NCI-H460 (cell line): ENCODE measurements at places on chromosomes 11 and 22. TPM values are rescaled to one million over a fixed set of nuclear protein-coding genes. Genes with fewer than 3 reads are reported as not detected.
A peak's percentile ranks its signal among the peaks of the same experiment; 100 is the strongest.

SOX10 gene
- not detected in 2 replicates for total RNA-seq

OR5J2 gene
- not detected in 2 replicates for total RNA-seq

TECTA gene
- not detected in 2 replicates for total RNA-seq

OR10S1 gene
- total RNA-seq = not detected in 2 replicates

DDTL gene
- 0.84 TPM in 1 of 2 replicates, not detected in the other for total RNA-seq

KCNQ1OT1 gene
- total RNA-seq = 0.49 and 0.72 TPM in 2 replicates

C11orf87 gene
- not detected in 2 replicates for total RNA-seq

- no peak for DNase-seq
Measured at GRCh38 chr22:22030493-22031182, 48.1 kb upstream of the TOP3B start.

- no peak for DNase-seq
Measured at GRCh38 chr11:67606093-67606491, 644 bp upstream of the NDUFV1 start.

- DNase-seq = no peak
Measured at GRCh38 chr11:61697078-61697502, 16.9 kb downstream of the DAGLA start.

- DNase-seq = no peak
Measured at GRCh38 chr11:95788921-95789505, 569 bp downstream of the FAM76B start.

DNA sequence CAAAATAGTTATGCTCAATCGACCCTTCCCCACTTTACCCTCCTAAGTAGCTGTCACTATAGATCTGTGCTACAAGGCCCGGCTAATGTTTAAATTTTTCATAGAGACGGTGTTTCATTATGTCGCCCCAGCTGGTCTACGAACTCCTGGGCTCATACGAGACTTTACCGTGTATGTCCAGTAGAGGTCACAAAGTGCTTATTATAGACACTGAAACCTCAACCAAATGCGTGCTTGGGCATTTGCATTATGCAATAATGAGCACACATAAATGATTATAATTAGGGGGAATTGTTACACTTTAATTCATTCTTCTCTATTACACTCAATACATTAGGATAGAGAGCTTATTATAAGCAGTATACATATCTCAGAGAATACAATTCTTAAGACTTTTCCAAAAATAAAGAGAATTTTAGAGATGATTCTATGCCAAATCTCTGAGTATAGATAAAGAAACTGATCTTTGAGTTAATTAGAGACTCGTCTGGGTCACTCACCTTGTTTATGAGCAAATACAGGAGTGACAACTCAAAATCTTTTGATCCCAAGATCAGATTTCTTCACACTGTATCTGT is 12.5 kb upstream of the MRPL16 start:
- peak; percentile 53 for DNase-seq

DNA sequence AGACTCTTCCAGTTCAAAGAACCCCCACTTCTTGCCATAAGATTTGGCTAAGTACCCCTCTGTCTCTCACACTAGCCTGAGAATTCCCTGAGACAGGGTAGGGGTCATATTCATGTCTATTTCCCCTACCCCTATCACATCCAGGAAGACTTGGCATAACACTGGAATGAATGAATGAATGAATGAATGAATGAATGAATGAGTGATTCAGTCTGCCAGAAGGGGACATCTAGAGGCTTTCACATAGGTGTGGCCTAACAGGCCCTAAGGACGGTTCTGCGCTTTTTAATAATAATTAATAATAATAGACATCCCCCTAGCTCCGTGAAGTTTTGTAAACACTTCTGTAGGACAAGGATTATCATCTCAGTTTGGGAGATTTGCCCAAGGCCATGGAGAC is 415.7 kb downstream of the TENM4 start:
- DNase-seq = no peak

- DNase-seq = no peak
Measured at GRCh38 chr22:50699756-50700386, 27.2 kb downstream of the SHANK3 start.

DNA sequence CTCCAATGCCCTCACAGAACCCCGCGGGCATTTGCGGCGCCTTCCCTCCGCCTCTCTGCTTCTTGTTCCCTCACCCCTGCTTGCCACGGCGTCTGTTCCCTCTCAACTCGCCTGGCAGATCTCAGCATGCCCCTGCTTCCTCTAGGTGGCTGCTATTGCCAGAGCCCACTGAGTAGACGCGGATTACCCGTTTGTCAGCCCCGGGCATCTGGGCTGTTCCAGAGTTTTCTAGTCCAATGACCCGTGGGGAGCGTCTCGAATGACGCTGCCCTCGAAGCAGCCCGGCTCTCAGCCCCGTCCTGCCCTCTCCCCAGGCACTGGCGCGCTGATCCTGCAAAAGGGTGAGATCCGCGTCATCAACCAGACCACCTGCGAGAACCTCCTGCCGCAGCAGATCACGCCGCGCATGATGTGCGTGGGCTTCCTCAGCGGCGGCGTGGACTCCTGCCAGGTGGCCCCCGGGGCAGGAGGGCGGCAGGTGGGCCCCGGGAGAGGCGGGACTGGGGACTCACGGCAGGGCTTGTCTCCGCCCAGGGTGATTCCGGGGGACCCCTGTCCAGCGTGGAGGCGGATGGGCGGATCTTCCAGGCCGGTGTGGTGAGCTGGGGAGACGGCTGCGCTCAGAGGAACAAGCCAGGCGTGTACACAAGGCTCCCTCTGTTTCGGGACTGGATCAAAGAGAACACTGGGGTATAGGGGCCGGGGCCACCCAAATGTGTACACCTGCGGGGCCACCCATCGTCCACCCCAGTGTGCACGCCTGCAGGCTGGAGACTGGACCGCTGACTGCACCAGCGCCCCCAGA is 49.7 kb downstream of the ST14 start:
- no peak for DNase-seq

GRCh38 chr11:35605706-35606105 is 12.6 kb upstream of the FJX1 start:
- no peak for DNase-seq

DNA sequence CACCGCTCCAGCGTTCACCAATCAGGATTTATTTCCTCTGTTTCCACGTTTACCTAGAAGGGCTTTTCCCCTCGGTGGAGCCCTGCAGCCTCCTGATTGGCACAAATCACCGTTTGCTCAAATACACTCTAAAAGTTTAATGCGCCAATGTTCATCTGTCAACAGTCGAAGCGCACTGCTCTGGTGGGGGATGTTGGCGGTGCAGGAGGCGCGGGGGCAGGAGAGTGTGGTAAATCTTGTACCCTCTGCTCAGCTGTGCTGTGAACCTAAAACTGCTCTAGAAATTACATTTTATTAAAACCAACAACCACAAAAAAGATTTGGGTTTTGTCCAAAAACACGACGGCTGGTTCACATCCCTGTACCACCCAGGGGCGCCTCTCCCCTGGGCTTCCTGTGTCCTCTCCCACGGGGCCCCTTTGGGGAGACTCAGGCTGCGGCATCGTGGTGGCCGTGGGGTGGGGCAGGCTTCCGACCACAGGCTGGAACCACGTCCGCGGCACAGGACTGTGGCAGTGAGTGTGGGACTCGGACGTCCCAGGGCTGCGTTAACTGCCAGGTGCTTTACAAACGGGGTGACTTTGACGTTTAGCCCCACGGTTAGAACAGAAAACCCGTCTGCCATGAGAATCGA is 13.5 kb downstream of the TTLL8 start:
- DNase-seq = no peak

- DNase-seq = peak; percentile 28
Measured at GRCh38 chr22:26756675-26757293, 99.4 kb downstream of the MIAT start.

GRCh38 chr11:126948563-126948962 is 52.0 kb downstream of the KIRREL3 start:
- no peak for DNase-seq

DNA sequence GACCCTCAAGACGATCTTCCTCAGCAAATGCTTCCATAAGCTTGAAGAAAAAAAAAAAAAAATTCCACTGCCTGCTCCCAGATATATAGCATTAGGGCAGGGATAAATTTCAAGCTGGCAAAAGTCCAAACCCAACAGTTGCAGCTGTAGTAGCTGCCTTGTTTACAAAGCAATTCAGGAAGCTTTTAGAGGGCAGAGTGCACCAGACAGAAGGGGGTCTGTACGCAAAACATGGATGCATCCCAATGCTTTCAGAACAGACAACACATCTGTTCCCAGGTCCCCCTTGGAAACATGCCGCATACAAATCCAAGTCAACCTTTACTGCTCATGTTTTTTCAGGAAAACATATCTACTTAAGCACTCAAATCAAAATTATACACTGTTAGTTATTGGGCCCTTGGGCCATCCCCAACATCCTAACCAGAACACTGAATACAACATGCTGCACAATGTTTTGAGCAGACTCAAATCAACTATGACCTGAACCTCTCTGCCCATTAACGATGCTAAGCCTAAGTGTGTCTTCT is 94.5 kb downstream of the CADM1 start:
- no peak for DNase-seq
